ENCODE measurements at places on chromosomes 3 and 15.

- DNase-seq: no peak
Measured at GRCh38 chr15:31262901-31263671, 63.5 kb upstream of the KLF13 start.

GRCh38 chr3:32278714-32279113 is 40.2 kb downstream of the CMTM8 start:
- no peak for DNase-seq

GRCh38 chr3:120443626-120444123 is 7.1 kb downstream of the FSTL1 start:
- DNase-seq: no peak

GRCh38 chr15:55782901-55783300 is 39.9 kb upstream of the PRTG start:
- DNase-seq: no peak

DNA sequence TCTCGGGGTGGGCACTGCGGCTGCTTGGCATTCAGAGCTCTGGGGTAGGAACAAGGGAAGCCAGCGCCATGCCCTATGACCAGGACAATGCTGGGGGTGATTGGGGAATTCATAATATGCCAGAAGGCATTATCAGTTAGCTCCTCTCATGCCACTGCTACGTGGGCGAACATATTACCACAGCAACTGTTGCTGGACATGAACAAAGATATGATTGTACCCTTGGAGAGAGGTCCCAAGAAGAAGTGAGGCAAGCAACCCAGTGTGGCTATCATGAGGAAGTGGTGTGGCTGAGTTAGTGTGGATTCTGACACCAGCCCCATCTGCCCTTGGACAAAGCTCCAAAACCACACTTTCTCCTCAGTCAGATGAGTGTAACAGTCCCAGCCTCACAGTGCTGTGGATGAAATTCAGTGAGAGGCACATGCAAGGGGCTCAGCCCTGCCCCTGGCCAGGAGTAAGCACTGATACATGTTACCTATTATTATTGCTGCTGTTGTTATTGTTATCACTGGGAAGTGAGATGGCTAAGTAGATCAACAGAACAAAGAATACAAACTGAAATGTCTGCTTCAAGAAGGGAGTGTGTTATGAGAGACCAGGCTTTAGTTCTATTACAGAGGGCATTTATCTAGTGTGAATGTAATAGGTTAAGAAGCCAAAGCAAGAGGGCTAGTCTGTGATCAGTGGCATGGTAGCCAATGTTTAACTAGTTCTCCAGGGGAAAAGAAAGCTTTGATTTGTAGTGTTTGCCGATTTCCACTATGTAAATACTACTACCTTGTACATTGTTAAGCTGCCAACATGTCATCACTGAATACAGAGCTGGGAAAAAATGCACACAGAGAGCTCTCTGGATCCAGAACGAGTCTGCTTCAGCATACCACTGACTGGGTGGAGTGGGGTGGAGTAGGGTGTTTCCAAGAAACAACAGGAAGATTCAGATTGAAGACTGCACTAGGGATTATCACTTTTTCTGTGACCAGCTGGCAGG is 222.3 kb upstream of the EIF1B start:
- DNase-seq: no peak

GRCh38 chr3:18403061-18403460 is 22.1 kb downstream of the SATB1 start:
- no peak for DNase-seq

GRCh38 chr15:79943820-79944219 is 27.2 kb downstream of the BCL2A1 start:
- no peak for DNase-seq

GRCh38 chr3:66083096-66083678 is 44.5 kb upstream of the MAGI1 start:
- no peak for DNase-seq

All from femur (tissue), 1 donor.